ENCODE measurements at places on chromosomes 1 and 21.

- DNase-seq: no peak
Observed at GRCh38 chr1:115496904-115497527, 144.8 kb upstream of the VANGL1 start.

DNA sequence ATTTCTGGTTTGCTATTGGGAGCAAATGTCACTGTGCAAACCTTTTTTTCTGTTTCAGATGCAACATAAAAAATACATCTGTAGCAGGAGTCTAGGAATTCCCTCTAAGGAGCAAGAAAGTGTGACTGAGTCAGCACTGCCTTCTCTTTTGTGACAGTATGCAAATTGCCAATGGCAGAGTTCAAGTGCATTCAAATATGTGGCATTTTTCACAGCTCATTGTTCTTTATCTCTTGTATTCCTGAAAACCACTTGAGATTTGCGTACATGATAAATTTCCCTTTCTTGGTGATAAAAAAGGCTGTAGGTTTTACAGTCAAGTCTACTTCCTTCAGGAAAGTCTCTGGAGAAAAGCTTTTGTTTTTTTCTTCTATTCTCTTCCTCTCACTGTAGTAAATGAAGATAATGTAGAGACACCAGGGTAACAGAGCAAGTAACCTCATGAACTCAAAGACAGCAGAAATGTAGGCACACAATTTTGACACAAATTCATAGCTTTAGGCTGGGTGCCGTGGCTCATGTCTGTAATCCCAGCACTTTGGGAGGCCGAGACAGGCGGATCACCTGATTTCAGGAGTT lies 129.7 kb upstream of the L1TD1 start:
- DNase-seq: no peak

DNA sequence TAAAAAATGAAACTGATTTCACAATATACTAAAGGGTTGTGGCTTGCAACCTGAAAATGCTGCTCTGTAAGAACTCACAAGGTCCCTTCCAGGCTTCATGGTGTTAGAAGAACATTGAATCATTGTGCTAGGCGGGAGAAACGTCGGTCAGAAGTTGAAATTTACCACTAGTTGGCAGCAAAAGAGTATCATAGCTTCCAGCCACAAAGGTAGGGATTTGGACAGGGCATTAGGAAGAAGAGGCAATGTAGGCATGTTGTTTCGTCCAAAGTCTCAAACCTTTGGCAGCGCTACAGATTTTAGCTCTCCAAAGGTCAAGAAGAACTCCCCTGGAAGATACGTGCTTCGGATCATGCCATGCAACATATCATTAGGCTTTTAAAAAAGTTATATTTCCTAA lies 62.5 kb upstream of the ZP4 start:
- DNase-seq: no peak

GRCh38 chr1:225573216-225573615 lies 79.7 kb downstream of the ENAH start:
- no peak for DNase-seq

DNA sequence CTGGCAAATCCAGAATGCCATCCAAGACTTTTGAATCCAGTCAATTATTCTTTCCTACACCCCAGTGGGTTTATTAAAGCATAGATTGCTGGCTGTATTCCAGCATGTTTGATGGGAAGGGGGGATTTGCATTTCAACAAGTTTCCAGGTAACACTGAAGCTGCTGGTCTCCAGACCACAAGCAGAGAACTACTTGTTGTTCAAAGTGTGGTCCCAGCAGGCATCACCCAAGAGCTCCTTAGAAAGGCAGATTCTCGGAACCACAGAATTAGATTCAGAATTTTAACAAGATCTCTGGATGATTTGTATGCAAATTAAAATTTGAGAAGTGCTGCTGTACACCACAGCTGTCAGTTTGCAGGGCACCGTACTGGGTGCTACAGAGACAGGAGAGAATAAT lies 216.3 kb upstream of the FAM78B start:
- no peak for DNase-seq

DNA sequence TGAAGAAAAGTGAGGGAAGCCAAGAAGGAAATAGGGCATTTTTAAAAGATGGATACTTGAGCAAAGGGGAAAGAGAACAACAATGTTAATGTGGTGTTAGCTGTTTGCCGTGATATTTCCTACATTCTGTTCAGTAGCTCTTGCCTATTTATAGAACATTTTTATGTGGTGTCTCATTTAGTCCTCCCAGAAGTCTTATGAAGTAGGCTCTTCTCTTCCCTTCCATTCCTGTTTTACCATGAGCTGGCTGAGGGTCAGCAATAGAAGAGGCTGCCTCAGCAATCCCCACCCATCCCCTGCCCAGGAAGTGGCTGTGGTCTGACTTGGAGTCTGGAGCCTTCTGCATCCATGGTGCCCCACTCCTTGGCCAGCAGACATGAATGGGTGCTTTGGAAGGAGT lies 60.1 kb downstream of the KIAA0040 start:
- DNase-seq: no peak

- no peak for DNase-seq
Observed at GRCh38 chr1:4303303-4303702, 351.1 kb upstream of the AJAP1 start.

GRCh38 chr1:98881901-98882300 lies 122.8 kb downstream of the PLPPR5 start:
- no peak for DNase-seq

GRCh38 chr1:65393347-65393746 lies 27.1 kb upstream of the LEPR start:
- no peak for DNase-seq

DNA sequence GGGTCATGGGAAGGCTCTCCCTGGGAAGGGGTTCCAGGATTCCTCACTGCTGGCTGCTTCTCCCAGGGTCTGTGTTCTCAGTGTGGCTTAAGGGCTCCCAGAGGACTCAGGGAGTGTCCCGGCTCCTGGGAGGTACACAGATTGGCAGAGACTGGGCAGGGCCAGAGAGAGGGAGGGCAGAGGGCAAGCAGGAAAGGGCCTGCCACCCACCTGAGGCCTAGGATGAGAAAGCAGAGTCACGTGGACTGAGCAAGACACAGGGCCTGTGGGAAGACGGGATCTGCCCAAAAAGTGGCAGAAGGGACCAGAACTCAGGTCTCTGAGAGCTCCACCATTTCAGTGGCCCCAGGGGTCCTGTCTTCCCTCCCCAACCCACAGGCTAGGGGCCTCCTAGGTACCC lies 871 bp downstream of the SLFNL1 start:
- DNase-seq: no peak

DNA sequence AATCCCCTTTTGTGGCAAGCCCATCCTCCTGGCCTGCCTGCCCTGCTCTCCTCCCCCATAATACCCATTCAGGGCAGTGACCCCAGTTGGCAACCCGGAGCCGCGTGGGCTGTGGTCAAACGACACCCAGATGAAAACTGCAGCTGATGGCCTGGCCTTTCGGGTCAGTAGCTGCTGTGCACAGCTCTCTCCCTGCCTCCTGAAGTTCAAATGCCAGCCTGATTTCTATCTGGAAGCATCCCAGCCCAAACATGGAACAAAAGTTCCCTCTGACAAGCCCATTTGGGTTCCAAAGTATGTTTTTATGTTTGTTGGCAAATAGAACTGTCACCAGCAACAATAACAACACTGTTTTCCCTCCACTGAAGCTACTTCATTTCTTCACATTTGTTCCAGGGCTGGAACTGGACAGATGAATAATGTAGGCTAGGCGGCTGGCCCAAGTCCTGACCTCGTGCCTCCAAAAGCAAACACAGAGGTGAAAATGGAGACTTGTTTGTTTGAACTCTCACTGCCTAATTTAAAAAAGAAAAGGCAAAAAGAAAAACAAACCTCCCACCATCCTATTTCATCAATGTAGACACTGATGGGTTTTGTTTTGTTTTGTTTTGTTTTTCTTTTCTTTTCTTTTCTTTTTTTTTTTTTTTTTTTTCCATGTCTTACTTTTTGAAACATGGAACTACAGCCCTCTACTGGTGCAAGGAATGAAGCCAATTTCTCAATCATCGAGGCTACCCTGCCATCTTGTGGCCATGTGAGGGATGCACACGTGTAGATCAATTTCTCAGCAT lies 179.0 kb downstream of the ADSS2 start:
- peak; percentile 68 for DNase-seq

- DNase-seq: no peak
Observed at GRCh38 chr1:193392686-193393085, 206.3 kb upstream of the B3GALT2 start.

DNA sequence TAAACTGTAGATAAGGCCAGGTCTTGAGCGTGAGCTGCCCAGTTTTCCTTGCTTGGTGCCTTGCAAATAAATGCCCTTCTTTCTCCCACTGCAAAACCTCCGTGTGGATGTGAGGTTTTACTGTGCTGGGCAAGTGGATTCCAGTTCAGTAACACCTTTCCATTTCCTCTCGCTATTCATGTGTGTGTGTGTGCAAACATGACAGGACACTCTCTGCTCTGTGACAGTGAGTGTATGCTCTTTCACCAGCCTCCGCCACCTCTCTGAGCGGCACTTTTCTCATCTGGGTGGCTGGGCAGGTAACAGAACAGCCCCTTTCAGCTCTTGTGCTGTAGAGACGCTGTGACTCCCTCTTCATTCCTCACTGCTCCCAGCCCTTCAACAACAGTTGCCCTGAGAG lies 23.9 kb downstream of the CNIH3 start:
- DNase-seq: no peak

DNA sequence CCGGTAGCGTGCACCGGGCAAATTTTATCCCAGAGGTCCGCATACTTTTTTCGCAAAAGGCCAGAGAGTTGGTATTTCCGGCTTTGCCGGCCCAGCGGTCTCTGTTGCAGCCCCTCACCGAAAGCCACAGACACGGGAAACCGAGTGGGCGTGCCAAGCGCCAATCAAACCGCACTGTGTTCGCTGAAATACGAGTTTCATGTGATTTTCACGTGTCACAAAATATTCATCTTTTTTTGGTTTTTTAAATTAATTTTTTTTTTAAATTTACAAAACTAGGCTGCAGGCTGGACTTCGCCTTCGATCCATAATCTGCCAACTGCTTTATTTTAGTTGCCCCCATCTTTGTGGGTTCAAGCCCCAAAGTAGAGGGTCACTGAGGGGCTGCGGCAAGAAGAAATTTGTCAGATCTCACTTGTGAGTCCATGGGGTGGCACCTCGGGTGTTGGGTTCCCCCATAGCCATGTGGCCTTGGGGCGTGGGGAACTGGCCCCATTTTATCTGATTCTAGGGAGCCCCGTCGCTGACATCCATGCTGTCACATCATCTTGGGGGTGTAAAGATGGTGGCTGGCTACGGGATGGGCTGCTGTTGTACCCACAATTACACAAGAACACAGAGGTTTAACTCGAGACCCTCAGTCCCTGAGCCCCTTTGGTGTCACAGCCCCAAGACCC lies 20.8 kb downstream of the SLC45A1 start:
- DNase-seq: no peak

DNA sequence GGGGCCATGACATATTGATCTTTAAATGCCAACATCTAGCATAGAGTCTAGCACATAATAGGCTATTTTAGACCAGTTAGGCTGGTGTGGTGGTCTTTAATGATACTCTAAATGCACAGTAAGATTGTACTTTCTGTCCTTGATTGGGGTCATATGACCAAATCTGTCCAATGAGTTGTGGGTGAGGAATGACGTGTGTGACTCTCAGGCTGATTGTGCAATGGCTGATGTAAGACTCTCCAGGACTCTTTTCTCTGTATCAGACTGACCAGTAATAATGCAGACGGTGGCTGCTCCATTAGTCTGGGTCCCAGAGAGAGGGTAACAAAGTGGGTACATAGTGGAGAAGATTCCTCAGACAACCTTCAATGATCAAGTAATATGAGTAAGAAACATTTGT lies 541.6 kb upstream of the CAMK1G start:
- DNase-seq: no peak

- DNase-seq: peak; percentile 15
Observed at GRCh38 chr1:239976130-239976968, 115.3 kb upstream of the FMN2 start.

DNA sequence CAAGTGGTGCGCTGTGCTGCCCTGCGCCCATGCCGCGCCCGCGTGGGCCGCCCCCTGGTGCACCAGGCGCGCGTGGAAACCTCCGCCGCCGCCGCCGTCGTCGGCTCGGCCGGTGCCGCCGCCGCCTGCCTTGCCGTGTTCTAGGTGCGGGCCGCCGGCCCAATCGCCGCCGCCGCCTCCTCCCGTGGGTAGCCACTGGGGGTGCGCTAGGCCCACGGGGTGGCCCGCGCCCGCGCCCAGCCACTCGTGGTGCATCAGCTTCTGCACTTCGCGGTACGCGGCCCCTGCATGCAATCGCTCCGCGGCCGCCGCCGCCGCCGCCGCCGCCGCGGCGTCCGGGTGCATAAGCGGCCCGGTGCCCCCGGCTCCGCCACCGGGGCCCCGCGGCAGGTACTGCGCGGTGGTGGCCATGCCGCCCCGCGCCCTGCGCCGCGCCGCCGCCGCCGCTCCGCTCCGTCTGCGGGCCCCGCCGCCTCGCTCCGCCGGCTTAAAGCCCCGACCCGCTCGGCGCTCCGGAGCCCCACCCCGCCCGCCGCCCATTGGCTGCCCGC lies at the start of gene POU3F1:
Gene POU3F1, minus strand, starts transcription at position 461 of the 551 bp plus-strand sequence. Its CDS starts 50 bp downstream, at position 411.
- no peak for DNase-seq

DNA sequence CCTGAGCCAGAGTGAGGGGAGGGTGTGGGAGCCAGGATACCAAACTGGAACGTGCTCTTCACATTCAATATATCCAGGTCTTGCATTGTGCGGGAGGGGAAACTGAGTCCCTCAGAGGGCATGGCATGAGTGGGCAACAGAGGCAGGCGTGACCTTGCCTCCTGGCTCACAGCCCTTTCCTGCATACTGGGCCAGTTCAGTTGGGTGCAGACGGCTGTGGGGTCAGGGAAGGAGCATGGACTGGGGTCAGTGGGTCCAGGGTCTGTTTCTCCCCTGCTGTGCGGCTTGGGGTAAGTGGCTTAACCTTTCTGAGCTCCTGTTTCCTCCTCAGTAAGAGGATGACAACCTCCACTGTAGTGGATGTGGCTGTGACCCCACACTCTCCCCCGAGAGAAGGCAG lies 16.6 kb downstream of the SERINC2 start:
- no peak for DNase-seq

DNA sequence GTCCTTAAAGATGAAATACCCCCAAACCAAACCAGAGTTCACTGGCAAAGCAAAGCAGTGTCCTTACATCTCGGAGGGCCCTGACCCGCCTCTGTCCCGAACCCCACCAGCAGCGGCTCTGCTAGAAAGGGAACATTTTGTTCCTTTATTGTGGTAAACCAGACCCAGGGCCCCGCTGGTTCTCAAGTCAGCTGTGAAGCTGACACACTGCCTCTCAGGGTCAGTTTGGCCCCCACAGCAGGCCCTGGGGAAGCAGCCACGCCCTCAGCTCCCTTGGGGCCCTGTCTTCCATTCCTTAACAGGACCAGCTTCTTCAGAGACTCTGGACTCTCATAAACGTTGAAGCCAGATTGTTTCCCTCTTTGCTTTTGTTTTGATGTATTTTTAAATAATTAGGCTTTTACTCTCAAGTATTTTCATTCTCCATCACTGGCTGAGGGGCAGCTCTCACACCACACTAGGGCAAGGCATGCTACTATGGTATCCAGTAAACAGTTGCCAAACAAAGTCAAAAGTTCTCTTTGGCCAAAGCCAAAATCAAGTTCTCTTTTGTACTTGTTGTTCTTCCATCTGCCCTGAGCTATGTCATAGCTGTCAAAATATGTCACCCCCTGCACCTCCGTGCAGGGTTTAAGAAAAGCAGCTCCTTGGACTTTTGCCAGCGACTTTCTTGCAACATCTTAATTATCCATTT lies 61.1 kb upstream of the ANGPTL1 start:
- DNase-seq: no peak

GRCh38 chr1:169103480-169103893 lies 3.0 kb upstream of the ATP1B1 start:
- DNase-seq: no peak

- DNase-seq: no peak
Observed at GRCh38 chr1:153680120-153680403, 1.6 kb downstream of the NPR1 start.

Measured in occipital lobe (tissue), 3 donors.